ENCODE measurements at places on chromosomes 12 and 14.

GRCh38 chr12:87779858-87780498 lies 249.2 kb downstream of the C12orf50 start:
- DNase-seq, result no peak

- peak; percentile 61 for DNase-seq
These were observed 11.7 kb downstream of the HDAC7 start for GRCh38 chr12:47808050-47808449.

- no peak for DNase-seq
These were observed 744 bp downstream of the ATP5MC2 start for GRCh38 chr12:53674977-53675700.

DNA sequence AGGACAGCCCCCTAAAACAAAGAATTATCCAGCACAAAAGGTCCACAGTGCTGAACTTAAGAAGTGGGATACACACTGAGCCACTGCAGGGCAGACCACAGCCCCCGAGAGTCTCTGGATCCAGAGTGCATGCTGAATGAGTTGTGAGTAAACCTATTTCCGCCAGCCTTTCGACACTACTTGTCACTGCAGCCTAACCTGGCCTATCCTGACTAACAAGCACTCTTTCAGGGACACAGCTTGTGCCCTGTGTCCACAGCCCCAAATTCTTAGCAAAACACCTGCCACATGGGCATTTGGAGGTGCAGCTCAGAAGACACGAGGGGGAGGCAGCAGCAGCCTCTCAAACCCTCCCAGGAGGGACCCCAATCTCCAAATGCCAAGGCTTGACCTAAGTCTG lies 31.3 kb downstream of the ITPK1 start:
- DNase-seq, result no peak

GRCh38 chr12:53051881-53052412 lies 2.1 kb downstream of the TNS2 start:
- DNase-seq, result no peak

DNA sequence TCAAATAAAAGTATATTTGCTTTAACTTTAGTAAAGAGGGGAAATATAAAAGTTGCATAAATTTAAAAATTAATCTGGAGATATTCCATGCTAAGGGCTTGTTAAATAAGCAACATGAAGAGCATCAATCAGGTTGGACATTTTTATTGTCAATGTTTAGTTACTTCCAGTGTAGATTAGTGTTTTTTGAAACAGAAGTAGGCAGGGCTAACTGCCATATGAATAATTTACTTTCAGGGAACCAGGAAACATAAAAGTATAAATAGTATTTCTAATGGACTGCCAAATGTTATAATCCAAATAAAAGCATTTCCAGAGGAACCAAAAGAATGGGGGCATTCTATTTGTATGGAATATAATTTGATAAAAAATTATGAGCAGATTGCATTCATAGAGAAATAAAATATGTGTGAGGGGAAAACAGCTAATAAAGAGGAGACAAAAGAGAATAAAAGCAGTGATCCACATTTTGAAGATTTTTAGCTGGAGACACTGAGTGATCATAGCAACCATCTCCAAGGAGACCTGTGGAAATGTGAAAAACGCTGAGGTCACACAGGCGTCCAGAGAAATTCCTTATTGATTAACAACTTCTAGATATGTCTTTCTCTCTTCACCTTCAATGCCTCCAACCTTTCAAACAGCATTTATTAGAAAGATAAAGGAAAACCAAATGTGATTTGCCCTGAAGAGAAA lies 70.8 kb downstream of the SRGAP1 start:
- DNase-seq, result no peak

GRCh38 chr12:120905856-120906384 lies 1.8 kb upstream of the SPPL3 start:
- DNase-seq, result no peak

DNA sequence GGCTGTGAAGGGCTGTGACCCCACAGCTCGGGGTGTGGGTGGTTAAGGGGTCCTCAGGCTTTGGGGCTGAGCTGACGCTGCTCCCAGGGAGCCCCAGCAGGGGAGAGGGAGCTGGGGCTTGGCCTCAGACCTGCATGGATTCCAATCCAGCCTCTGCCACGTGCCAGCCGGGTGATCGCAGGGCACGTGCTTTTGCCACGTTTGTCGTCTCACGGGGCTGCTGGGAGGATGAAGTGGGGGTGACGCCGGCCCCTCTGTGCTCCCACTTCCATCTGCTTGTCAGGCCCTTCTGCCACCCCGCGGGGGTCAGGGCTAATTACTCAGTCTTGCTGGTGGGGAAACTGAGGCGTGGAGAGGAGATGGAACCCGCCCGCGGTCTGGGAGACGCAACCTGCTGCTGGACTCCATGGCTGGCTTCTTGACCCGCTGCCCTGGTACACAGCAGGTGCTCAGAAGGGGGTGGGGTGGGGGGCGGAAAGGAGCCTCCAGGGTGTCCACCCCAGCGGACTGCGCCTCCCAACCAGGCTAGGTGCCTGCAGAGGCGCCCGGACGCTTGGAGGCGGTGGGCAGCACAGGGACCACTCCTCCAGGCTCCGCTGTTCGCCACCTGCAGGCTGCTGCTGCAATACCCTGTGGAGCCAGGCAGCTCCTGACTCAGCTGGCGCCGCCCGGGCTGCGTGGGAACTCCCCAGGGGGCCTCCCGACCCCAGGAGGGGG lies 36.4 kb upstream of the PRIMA1 start:
- no peak for DNase-seq

GRCh38 chr12:62776575-62776974 lies 158.4 kb downstream of the PPM1H start:
- DNase-seq, result no peak

GRCh38 chr14:90970167-90970600 lies 90.3 kb downstream of the RPS6KA5 start:
- DNase-seq, result no peak

- DNase-seq, result no peak
These were observed 234.7 kb downstream of the CCDC91 start for GRCh38 chr12:28424965-28425364.

- DNase-seq, result no peak
These were observed 1.3 kb upstream of the ARHGAP5 start for GRCh38 chr14:32075672-32076277.

- no peak for DNase-seq
These were observed 6.6 kb upstream of the CYP46A1 start for GRCh38 chr14:99677231-99678140.

DNA sequence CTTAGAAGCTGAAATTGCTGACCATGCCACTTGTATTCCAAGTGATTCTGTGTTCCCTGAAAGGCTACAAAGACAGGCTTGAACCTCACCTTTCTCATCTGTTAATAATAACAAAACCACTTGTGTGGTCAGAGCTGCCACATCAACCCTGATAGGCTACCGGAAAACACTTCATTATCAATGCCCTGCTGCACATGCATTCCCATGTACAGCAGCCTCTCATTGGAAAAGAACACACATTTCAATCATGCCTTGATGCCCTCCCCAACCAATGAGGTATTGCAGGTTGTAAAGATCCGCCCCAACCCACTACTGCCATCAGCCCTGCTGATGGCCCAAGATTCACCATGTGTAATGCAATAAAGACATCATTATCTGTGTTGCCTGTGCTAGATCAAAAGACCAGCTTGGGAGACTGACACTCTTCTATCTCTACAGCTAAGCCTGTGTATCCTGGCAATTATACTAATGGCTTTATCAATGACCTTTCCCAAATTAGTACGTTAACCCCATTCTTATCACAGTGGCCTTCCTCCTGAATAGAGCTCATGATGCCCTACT lies 2.8 kb downstream of the GPR19 start:
- DNase-seq, result no peak

GRCh38 chr12:131509701-131510100 lies 201.2 kb upstream of the SFSWAP start:
- DNase-seq, result no peak

- DNase-seq, result no peak
These were observed 493 bp downstream of the HOXC5 start for GRCh38 chr12:54033106-54033979.

Data from activated CD4-positive, alpha-beta T cell treated with anti-CD3 and anti-CD28 coated beads for 1 hour (primary cell).